ENCODE measurements at places on chromosomes 16 and 17. TPM values are rescaled to one million over a fixed set of nuclear protein-coding genes. Genes with fewer than 3 reads are reported as not detected.

C16orf92 gene
- total RNA-seq, result not detected

DNA sequence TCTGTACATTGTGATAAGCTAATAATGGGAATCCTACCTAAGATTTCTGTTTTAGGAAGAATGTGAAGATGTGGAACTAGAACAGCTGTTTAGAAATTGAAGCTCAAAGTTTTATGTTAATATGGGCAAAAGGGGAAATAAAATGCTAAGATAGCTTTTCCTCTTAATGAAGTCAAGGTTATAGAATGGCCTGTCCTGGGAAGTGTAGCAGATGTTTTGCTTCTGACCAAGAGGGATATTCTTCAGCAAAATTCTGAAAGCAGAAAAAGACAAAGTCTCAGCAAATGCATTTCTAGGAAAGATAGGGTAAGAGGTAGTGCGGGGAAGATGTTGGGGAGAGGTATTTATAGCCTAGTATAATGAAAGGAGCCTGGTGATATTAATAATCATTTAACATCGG is 13.1 kb downstream of the MAP3K3 start:
- no peak for DNase-seq

DNA sequence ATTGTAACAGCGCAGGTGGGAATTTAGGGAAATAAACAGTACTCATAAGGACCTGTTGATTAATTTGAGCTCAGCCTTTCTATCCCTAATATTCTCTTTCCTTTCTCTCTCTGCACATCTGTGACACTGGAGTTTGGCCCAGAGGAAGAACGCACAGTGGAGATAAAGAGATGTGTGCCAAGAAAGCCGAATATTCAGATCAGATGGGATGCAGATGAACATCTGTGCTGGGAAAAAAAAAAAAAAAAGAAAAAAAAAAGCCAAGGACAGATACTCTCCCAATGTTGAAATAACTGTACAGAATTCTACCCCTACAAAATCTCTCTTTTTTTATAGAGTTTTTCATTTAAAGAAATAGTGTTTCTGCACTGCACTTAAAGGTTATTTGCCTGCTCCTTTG is 485.4 kb downstream of the KCNJ2 start:
- no peak for DNase-seq

GRCh38 chr17:15492791-15493692 is 25.6 kb upstream of the CDRT4 start:
- DNase-seq, result no peak

DNA sequence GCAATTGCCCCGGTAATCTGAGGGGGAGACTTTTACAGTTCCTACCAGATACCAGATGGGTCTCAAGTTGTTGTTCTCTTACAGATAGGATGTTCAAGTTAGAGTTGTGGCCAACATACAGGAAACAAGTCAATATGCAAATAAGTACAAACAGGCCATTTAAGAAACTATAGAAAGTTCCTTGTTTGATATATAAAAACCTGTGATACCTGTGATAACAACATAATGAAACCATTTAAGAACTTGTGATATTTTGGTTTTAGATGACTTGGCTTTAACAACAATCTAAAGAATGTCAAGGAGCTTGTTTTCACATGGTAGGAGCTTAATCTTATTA is 16.8 kb downstream of the CDR2 start:
- DNase-seq, result no peak

GRCh38 chr16:12871784-12872183 is 29.6 kb upstream of the SHISA9 start:
- no peak for DNase-seq

All from gastrocnemius medialis (tissue), 4 donors.